ENCODE measurements at places on chromosomes 13 and 19.

- DNase-seq, result no peak
Observed at GRCh38 chr13:39618561-39618960, 15.6 kb upstream of the LHFPL6 start.

DNA sequence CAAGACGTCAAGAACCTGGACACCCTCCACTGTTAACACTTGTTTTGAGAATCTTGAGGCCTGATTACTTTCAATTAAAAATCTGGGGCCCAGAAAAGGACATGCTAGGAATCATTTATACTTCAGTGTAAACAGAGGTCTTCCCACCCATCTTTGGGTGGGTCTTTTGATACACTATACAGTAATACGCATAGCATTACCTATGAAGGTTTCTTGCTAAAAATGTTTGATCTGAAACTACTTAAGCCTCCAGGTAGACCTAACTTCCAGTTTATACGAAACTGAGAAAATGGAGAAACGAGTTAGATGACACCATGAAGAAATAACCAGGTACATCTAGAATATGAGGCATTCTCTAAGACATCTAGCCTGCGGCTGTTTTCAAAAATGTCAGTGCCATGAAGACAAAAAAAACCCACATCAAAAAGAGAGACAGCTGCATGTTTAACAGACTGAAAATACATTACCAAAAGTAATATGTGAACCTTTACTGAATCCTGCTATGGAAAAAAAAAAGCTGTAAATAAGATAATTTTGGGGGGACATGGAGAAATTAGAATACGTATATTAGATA is 36.6 kb downstream of the TGDS start:
- DNase-seq, result no peak

DNA sequence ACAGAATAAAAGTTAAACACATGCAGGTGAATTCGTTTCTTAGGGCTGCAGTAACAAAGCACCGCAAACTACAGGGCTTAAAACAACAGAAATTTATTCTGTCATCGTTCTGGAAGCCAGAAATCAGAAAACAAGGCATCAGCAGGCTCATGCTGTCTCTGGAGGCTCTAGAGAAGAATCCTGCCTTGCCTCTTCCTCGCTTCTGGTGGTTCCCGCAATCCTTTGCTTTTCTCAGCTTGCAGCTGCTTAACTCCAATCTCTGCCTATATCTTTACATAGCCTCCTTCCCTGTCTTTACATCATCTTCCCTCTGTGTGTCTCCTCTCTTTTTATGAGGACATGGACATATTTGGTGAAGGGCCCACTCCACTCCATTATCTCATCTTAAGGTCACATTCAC is 6.2 kb upstream of the NBEA start:
- no peak for DNase-seq

GRCh38 chr13:98944336-98944735 is 33.5 kb downstream of the DOCK9 start:
- no peak for DNase-seq

DNA sequence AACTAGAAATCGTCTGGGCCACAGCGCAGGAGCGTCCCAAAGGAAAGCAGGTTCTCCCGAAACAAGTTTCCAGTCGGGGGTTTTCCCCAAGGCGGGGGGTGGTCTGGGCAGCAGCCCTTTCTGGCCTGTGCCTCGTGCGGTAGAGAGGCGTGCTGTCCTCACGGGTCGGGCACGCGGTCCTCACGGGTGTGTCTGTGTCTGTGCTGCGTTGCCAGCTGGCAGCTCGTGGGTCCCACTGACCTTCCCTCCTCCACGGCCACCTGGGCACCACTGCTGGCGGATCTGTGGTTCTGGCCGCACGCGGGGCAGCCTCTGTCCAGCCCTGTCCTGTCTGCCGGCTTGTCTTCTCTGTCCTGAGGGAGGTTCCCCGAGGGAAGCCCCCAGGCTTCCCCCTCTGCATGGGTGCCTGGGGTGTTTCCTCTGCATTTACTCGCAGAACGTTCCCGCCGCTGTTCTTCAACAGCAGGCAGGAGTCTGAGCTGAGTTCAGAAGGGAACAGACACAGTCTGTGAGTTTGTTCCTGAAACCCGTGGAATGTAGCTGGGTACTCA is 98.2 kb upstream of the MCF2L start:
- DNase-seq, result no peak

GRCh38 chr13:44474122-44474910 is 100.7 kb downstream of the SERP2 start:
- DNase-seq, result no peak

DNA sequence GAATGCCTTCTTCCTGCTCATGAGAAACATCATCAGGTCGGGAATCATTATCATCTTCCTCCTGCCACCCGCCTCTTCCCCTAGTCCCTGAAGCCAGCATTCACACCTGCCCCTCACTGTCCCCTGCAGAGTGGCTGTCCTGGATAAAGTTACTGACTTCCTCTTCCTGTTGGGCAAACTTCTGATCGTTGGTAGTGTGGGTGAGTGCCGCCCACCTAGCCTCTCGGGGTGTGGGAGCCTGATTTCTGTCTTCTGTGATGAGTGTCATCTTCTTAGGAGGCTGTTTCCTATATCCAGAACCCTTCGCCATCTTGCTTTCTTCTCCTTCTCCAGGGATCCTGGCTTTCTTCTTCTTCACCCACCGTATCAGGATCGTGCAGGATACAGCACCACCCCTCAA is 12.5 kb downstream of the SLC44A2 start:
- no peak for DNase-seq

GRCh38 chr19:42816894-42817293 is 51.4 kb upstream of the PSG8 start:
- no peak for DNase-seq

GRCh38 chr19:4403005-4403761 is 743 bp downstream of the CHAF1A start:
- no peak for DNase-seq

DNA sequence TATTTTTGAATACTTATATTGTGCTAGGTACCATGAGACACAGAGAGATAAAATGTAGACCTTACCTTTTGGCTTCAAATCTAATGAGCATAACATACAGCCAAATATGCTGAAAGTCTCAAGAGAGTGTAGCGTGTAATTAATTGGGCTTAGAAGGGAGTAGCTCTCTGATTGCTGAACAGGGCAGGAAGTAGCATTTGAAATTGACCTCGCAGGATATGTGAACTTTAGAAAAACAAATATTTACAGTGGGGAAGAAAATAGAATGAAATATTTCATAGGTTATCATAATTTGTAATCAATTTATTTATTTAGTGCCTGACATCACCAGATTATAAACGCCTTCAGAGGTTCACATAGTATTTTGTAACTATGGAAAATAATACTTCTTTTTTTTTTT is 327.1 kb downstream of the RFC3 start:
- no peak for DNase-seq

DNA sequence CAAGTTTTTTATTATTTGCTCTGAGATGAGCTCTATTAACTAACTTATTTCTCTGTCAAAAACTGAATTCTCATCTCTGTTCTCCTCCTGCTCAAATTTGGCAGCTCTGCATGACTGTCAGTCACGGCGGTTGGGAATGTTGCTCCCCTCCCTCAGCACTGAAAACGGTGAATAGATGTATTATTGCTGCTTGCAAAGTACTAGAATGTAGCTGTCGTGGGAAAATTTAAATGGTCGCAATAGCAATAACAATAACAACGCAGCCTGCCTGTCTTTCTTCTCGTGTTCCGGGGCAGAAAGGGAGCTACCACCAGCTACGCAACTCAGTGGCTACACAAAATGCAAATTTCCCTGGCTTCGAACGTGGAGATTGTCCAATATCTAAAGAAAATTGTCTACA is 125.6 kb upstream of the FRY start:
- DNase-seq, result no peak

GRCh38 chr13:43246382-43246781 is 223.0 kb downstream of the DNAJC15 start:
- no peak for DNase-seq

- no peak for DNase-seq
Observed at GRCh38 chr13:54210397-54211049, 1181.9 kb downstream of the OLFM4 start.

- DNase-seq, result no peak
Observed at GRCh38 chr13:95494082-95494681, 58.3 kb upstream of the CLDN10 start.

GRCh38 chr19:31064491-31064890 is 284.7 kb downstream of the TSHZ3 start:
- DNase-seq, result no peak

- no peak for DNase-seq
Observed at GRCh38 chr13:25752957-25753551, 298.8 kb downstream of the SHISA2 start.

GRCh38 chr13:110542169-110542796 is 19.2 kb downstream of the RAB20 start:
- DNase-seq, result no peak

GRCh38 chr19:9354651-9355050 is 8.2 kb upstream of the ZNF177 start:
- DNase-seq, result no peak

DNA sequence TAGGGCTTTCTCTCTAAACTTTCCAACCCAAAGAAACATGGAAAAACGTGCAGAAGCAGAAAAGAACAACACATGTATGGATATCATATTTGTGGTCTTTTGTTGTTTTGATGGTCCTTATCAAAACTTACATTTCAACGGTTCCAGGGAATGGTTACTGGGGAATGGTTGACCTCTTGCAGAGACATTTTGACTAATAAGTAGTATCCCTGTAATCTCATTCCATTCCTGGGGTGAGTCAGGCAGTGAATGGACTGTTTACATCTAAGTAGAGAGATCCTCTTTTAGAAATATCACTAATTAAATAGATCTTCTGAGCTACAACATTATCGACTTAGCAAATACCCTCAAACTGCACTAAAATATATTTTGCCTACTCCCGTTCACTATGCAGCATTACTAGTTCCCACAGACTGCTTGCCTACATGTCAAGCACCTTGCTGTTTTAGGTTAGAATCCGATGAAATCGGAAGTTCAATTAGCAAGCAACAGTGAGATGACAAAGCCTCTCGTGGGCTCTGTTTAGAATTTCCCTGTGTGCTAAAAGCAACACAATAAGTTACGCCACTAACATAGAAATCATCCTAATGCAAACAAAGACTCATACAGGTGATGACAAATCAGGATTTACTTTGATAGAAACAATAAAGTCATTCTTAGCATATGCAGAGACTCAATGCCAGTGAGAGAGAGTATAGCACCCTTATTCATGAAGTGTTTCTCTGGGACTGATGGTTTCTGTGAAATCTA is 797.7 kb upstream of the ARGLU1 start:
- no peak for DNase-seq

DNA sequence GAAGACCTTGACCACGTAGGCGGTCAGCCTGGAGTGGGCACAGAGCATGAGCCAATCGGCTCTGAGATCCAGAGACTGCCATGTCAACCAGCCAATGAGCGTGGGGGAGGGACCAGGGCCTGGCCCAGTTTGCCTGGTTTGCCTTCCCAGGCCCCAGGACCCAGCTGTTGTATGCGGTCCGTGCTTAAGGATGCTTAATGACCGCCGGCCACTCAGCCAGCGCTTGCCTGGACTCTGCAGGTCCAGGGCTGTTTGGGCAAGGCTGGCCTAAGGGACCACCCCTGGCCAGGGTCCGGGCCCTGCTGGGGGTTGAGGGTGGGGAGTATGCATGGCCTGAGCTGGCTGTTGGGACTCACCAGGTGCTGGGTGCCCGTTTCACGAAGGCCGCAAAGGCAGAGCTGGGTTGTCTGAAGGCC is 23.1 kb upstream of the TNFSF14 start:
- DNase-seq, result no peak

- DNase-seq, result no peak
Observed at GRCh38 chr19:12450844-12451243, 10.0 kb upstream of the ZNF443 start.

DNA sequence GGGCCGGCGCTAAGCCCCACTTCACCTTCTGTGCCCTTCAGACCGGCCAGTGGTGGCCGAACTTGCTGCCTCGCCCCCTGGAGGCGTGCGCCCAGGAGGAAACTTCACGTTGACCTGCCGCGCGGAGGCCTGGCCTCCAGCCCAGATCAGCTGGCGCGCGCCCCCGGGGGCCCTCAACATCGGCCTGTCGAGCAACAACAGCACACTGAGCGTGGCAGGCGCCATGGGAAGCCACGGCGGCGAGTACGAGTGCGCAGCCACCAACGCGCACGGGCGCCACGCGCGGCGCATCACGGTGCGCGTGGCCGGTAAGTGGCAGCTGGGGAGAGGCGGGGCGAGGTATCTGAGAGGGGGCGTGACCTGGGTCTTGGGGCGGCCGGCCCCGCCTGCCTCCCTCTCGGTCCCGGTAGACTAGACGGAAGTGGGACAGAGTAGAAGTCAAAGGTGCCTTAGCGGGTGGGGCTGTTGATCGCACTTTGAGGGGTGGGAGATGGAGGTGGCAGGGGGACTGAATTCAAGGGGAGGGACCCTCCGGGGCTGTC is 5.6 kb downstream of the ICAM5 start:
- DNase-seq, result no peak

DNA sequence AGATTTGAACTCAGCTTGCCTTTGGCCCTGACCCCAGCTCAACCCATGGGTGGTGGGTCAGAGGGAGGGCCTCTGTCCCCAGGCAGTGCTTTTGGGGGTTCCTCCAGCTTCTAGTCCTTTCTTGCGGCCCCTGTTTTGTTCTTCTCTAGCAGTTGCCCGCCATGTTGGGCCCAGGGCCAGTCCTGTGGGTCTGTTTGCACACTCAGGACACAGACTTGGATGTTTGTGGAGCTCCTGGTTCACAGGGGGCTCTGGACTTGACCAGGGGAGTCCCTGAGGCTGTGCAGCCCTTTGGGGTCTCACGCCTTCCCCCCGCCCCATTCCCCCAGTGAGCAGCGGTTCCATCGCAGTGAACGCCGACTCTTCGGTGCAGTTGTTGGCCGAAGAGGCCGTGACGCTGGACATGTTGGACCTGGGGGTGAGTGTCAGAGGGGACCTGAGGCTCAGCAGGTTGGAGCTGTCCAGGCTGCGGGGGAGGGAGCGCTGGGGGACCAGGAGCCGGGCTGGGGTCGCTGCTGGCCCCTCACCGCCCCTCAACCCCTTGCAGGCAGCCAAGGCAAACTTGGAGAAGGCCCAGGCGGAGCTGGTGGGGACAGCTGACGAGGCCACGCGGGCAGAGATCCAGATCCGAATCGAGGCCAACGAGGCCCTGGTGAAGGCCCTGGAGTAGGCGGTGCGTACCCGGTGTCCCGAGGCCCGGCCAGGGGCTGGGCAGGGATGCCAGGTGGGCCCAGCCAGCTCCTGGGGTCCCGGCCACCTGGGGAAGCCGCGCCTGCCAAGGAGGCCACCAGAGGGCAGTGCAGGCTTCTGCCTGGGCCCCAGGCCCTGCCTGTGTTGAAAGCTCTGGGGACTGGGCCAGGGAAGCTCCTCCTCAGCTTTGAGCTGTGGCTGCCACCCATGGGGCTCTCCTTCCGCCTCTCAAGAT is 2.5 kb downstream of the ATP5F1D start:
- no peak for DNase-seq

DNA sequence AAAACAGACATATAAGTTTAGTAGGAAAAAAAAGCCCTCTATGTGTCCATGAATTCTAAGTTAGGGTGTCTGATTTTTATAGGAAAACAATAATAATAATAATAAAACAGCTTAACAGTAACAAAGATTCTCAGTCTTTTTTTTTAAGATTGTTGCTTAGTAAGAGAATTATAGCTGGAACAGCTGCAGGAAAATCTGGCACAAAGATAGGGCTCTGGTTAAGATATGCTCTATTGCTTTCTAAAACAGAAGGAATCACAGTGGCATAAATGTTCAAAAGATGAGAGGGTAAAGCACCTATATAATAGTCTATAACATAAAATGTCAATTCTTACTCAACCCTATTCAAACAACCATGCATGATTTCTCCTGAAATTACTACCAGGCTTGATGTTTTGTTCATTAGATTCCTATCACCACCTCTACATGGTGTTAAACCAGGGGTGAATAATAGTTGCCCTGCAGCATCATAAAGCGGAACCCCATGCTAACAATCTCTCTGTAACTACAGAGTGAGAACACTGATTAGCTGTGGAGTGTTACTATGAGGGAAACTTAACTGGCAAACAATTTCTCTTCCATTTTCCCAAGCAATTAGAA is 541.4 kb upstream of the MIR17HG start:
- no peak for DNase-seq

Data from vagina (tissue), 2 donors.